ENCODE measurements at places on chromosomes 6 and 20.

- no peak for DNase-seq
These were observed 1.0 kb upstream of the SPATA2 start for GRCh38 chr20:49916146-49917002.

DNA sequence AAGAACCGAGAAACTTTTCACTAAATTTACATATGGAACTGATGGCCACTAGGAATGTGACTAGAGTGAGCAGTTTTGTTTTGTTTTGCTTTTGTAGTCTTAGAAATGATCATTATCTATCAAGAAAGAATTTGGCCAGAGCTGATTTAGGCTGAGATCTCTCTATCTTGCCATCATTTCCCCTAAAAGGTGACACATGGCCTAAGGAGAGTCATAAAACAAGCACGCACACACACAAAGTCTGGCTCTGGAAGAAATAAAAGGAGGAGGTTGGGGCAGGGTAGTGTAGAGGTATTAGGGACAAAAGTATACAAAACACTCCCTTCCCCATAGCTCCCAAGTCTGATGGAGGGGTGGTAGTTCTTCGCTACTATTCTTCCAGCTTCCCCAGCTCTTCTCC is 56.4 kb downstream of the RIPOR2 start:
- no peak for DNase-seq

GRCh38 chr20:44979090-44979621 is 12.8 kb downstream of the STK4 start:
- no peak for DNase-seq

DNA sequence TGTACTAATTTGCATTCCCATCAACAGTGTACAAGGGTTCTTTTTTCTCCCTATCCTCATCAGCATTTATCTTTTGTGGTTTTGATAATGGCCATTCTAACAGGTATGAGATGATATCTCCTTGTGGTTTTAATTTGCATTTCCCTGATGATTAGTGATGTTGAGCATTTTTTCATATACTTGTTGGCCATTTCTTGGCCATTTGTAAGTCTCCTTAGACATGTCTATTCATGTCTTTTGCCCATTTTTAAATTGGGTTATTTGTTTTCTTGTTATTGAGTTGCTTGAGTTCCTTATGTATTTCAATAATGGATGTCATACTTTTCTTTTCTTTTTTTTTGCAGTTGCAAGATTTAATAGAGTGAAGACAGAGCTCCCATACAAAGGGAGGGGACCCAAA is 17.8 kb downstream of the FOXQ1 start:
- no peak for DNase-seq

- DNase-seq, result peak; percentile 43
These were observed at the start of gene FOXQ1 for GRCh38 chr6:1311400-1312202. Gene FOXQ1, plus strand, starts transcription at chr6:1312098. Its CDS starts 607 bp downstream, at chr6:1312705.

GRCh38 chr6:65955034-65955433 is 248.0 kb upstream of the EYS start:
- DNase-seq, result no peak

- no peak for DNase-seq
These were observed 12.4 kb upstream of the KCNQ2 start for GRCh38 chr20:63484651-63485403.

- peak; percentile 61 for DNase-seq
These were observed 96.9 kb downstream of the JPH2 start for GRCh38 chr20:44089987-44090674.

DNA sequence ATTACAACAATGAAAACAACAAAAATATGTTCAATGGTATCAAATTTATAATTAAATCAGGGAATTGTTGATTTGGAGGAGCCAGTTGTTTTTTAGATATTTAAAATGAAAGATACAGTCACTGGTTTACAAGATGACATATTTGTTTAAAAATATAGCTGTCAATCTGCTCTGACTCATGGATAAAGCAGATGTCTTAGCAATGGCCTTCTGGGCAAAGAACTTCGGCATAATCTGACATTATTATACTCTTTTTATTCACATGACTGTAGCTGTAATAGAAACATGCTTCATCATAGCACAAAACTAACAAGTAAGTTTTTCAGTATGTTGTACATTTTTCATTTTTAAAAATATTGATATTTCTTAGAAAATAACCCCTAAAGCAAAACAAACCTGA is 267.4 kb downstream of the CENPW start:
- no peak for DNase-seq

- peak; percentile 25 for DNase-seq
These were observed 25.2 kb upstream of the SGK1 start for GRCh38 chr6:134343066-134343465.

- no peak for DNase-seq
These were observed 220.7 kb upstream of the DEFB112 start for GRCh38 chr6:50270415-50270814.

DNA sequence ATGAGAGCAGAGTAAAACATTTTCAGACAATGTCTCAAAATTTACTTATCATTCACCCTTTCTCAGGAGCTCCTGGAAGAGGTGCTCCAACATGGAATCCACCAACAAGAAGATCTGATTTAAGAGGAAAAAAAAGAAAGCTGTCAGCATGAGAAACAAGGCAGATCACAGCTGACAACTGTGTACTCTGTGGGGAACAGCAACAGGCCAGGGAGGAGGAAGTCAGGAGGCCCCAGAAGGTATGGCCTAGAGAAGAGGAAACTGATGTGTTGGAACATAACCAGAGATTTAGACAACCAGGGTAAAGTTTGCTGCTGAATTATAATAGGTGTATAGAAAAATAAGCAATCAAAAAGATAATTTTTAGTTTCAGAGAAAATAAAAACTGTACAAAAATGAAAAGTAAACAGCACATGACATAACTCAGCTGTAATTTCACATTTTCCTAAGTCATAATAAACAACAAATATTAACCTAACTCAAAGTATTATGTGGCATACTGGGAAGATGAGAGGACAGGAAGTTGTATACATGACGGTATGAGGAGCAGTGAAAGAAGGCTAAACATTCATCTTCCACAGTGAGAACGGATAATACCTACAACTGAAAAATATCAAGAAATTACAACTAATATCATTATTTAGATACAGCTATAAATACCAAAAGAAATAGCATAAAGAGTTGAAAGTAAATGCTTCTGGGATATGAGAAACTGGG is 113.6 kb upstream of the EMILIN3 start:
- no peak for DNase-seq

- no peak for DNase-seq
These were observed 818.0 kb downstream of the MAFB start for GRCh38 chr20:39871013-39871412.

- peak; percentile 25 for DNase-seq
These were observed 30.5 kb downstream of the CNKSR3 start for GRCh38 chr6:154479771-154480639.

DNA sequence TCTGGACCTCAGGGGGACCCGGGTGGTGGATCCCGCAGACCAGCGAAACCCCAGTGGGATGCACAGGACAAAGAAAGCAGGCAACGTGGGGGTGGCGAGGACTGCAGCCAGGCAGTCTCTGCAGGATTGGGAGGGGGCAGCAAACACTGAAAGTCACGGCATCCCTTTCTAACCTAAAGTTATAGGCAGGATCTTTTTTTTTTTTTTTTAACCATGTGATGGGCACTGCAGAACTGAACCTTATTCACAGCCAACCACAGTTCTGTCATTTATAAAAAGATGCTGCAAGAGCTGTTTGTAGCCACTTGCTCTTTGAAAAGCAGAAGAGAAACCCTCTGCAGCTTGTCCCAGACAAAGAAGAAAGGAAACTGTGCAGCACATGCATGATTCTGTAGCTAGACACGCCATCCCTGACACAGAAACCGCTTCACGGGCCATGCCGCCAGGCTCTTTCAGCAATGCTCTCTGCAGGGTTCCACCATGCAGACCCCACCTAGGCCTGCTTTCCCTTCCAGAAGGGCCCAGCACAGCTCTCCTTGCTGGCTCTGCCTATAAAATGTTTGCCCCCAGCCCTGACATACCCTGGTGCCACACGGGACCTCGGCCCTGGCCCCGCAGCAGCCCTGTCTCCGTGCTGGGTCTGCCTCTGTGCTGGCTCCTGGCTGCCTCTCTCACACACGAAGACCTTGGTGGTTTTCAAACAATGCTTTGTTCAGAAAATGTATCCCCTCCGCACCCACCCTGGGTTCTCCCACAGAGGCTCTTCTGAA is 70.8 kb downstream of the PYGB start:
- DNase-seq, result no peak

GRCh38 chr6:56505512-56506260 is 137.0 kb downstream of the DST start:
- no peak for DNase-seq

DNA sequence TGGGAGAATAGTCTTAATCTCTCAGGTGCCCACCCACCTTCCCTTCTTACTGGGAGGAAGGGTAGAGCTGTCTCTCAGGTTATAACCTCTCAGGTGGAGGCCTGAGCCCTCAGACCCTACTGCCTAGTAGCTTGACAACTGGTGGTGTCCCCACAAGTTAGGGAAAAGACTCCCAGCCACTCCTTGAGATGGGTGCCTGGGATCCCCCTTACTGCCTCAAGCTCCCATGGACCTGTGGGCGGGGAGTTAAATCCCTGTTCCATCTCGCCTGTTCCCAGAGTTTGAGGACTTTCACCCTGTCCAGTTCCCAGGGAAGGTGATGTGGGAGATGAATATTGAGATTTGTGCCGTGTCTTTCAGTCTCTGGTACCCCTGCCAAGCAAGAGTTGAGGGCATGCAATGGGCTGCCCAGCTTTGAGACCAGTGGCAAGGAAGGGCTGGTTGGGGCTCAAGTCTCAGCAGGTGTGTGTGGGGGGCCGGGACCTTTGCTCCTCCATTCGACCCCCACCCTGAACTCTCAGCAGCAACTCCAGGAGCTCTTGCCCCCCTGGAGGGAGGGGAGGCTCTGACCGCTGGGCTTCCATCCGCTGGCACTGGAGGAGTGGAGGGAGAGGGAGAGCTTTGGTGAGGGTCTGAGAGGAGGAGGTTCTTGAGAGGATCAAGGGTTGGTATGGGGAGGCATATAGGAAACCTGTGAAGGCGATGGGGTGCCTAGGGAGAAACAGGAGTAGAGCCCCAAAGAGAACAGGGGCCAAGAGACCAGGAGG is 1.1 kb upstream of the PBX2 start:
- no peak for DNase-seq

- DNase-seq, result peak; percentile 57
These were observed 37.0 kb upstream of the SAMHD1 start for GRCh38 chr20:36988494-36988966.

- no peak for DNase-seq
These were observed 159.1 kb downstream of the PKHD1 start for GRCh38 chr6:51928320-51928719.

GRCh38 chr6:27814665-27815424 is 97.4 kb downstream of the OR2B2 start:
- DNase-seq, result peak; percentile 98

- no peak for DNase-seq
These were observed 17.1 kb downstream of the CLIC5 start for GRCh38 chr6:45998524-45998923.

GRCh38 chr6:73951183-73951582 is 255.2 kb downstream of the CD109 start:
- peak; percentile 68 for DNase-seq

DNA sequence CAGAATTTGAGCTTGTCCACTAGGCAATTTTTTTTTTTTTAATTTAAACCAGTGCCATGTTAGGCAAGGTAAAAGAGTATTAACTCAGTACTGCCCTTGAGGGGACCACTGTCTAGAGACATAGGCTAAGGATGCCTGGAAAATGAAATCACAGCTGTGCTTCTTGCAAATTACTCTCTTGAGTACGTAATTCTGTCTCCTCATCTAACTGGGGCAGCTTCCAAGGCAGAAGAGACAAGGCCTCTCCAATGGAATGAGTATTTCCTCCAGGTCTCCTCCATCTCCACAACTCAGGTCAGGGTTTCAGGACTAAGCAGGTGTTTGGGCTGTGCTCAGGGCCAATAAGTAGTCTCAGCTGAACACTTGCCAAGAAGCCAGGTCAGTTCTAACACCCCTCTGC is 33.8 kb upstream of the MRPS10 start:
- peak; percentile 67 for DNase-seq

DNA sequence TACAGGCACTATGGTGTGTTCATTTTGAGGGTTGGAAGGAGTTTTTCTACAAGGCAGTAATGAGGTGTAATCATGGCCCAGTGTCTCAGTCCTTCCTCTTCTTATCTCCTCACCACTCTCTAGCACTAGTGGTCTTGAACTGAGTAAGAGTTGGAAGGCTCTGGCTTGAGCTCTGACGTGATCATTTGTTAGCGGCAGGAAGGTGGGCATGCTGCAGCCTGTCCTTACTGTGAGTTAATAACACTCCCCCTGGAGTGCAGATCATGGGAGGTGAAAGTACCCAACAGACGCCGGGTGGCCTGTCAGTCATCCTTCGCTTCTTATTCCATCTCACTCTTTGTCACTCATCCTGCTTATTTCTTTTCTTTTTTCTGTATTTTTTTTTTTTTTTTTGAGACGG is 356.9 kb downstream of the CDKAL1 start:
- DNase-seq, result no peak

- no peak for DNase-seq
These were observed 46.8 kb upstream of the BHLHE23 start for GRCh38 chr20:63053432-63054102.

- no peak for DNase-seq
These were observed 111.1 kb upstream of the KCNK16 start for GRCh38 chr6:39433630-39434029.

- DNase-seq, result no peak
These were observed 31.1 kb downstream of the SERPINB6 start for GRCh38 chr6:2940010-2940850.

DNA sequence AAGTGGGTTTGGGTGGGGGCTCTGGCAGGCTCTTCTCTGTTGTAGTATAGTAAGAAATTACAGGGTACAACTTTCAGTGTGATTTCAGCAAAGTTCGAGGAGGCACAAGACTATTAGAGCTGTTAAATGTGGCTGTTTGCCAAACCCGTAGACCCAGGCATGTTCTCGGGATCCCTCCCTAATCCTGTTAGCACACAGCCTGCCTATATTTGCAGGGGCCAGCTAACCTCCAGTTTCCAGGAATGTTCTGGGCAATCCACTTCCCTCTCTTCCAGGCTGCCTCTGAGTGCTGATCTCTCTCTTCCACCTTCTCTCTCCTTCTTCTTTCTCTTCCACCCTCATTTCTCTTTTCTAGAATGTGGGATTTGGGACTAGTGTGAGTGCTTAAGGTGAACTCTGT is 34.8 kb upstream of the ZFP64 start:
- DNase-seq, result no peak

GRCh38 chr6:142761756-142762155 is 183.2 kb downstream of the HIVEP2 start:
- no peak for DNase-seq

DNA sequence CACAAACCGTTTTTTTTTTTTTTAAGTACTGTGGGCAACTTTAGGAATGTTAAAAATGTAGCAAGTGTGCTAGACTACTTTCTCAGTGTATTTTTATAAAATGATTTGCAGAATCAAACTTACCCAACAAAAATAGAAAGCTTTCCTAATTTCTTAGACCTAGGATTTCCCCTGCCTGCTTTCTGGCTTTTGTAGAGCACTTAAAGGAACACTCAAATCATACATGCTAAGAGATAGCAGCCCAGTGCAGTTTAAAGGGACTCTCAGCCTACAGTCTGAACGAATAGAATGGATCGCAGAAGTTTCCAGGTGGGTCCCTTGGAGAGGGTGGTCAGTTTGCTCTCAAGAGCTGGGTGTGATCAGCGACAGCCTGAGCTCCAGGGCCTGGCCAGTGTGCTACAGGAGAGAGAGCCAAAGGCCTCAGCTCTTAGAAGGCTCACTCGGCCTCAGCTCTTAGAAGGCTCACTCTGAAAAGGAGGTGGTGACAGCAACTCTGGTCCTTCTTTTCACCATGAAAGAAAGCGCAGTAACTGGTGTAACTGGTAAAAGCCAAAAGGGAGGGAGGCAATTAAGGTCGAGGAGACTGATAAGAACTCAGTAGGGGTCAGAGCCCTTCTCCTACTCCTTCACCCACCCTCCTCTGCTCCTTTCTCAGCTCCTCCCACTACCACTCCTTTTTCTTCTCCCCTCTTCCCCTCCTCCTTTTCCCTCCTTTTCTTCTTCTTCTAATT is 142.4 kb downstream of the ZFP64 start:
- peak; percentile 37 for DNase-seq

Measured in fibroblast of the aortic adventitia (primary cell).